Germinal center (tissue), 1 donor: ENCODE measurements at places on chromosomes 1 and 21.

DNA sequence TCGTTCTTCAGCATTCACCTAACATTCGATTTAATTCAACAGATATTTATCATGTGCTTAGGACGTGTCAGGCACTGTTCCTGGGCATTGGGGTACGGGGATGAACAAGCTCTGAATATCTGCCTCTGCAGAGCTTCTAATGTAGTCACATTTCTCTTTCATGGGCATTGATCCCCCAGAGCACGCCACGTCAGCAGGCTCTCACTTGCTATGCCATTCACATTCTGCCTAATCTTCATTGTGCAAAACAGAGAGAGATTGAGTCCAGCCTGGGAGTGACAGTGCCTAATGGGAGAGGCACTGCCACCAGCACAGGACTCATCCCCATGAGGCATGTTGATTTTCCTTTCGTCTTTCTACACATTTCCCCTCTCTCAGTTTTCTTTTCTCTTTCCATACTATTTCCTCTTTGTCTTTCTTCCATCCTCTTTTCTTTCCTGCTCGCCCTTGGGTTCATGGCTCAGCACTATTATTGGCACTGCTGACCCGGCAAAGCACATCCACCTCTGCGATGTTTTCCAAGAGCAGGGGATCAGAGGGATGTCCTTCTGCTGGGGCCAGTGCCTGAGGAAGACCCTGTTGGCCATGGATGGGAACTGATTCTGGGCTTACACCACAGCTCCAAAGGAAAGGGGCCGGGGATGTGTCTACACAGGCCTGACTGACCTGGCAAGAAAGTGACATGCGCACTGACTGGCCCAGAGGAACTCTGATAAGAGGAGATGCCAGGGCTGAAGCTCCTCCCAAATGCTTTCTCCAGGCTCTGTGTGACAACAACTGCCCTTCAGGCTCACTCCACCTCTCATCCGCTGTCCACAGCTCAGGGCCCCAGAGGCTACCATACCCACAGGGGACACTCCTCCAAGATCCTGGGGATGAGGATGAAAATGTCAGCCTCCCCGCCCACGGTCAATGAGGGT, 195.9 kb downstream of the TOMM20 start:
- DNase-seq = no peak

DNA sequence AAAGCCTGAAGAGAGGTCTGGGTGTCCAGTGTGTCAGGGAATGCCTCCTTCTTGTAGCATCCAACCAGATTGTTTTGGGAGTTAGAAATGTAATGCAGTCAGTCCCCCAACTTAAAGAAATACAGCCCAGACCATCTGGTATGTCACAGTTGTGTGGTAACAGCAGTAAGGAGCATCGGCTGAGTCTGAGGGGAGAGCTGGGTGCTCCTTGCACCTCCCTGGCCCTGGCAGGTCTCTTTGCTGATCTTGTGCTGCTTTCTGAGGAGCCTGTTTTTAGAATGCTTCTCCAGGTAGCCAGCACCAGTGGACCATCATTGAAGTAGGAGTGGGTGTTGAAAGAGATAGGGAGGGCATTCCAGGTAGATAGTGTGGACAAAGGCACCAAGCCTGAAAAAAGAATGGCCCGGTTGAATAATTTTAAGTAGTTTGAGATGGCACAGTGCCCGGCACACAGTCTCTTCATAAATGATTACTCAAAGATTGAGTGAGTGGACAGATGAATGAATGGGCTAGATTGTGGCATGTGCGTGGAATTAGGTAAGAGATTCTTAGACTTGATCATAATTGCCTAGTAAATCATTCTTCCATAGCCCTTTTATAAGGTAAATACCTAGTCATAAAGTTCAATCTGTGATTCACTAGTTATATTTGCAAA, 46.5 kb downstream of the LAMC1 start:
- DNase-seq = no peak

DNA sequence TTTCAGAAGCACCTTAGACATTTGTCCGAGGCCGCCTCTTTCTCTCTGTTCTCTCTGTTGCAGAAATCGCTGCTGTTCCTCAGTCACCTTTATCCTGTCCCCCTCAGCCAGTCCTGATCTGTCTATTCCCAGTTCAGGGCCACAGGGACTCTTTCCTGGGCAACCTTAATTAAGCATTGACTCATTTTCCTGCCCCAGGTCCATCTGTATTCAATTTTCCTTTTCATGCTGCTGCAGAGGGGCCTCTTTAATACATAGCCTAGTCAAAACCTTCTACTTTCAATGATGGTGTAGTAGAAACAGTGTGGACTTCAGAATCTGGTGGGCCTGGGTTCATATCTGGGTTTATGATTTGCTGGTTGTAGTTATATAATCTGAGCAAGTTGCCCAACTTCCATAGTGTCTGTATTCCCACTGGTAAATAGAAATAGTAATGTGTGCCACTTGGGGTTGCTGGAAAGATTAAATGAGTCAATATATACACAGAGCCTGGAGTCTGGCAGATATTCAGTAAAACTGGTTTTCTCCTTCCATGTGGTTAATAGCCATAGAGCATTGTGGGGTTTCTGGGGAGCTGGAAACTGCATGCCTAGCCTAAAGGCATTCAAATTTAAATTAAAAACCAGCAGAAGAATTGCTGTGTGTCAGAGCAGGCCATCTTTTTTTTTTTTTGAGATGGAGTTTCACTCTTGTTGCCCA, 4.5 kb downstream of the TRAF5 start:
- DNase-seq = no peak

DNA sequence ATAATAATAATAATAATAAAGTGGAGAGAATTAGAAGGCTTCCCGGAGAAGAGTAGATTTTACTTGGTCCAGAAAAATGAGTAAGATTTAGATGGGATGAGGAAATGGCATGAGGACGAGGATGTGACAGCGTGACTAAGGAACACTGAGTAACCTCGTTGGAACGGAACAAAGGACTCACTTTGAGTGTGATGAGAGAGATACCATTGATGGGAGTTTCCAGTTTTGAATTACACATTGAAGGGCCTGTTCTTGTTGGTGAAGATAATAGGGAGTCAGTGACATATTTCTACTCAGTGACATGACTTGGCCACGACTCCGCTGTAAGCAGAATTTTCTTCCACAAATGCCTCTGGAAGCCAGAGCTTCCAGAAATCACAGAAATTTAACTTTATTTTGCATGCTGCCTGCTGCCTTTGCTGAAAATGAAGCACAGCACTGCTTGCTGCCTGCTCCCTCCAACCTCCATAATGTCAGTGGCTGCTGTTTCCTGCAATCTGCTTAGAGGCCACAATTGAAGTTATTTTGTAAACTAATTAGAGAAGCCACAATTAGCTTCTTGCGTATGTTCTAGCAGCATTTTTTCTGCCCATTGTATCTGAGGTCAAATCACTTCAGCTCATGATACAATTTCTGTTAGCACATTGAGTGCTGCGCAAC, 33.7 kb upstream of the FBXO28 start:
- DNase-seq = no peak

GRCh38 chr1:110816945-110817344, 56.0 kb upstream of the CD53 start:
- no peak for DNase-seq
